HFFc6 (cell line): ENCODE measurements at places on chromosomes 6 and 20. TPM values are rescaled to one million over a fixed set of nuclear protein-coding genes. Genes with fewer than 3 reads are reported as not detected.

- no peak for DNase-seq
Measured at GRCh38 chr20:10667560-10668167, 6.1 kb downstream of the JAG1 start.

ZSCAN12 gene
- total RNA-seq, result 2.4 to 2.9 TPM (median 2.7 TPM) in 3 replicates

PLA2G7 gene
- not detected in 3 replicates for total RNA-seq

MEP1A gene
- total RNA-seq, result not detected in 2 replicates

DNA sequence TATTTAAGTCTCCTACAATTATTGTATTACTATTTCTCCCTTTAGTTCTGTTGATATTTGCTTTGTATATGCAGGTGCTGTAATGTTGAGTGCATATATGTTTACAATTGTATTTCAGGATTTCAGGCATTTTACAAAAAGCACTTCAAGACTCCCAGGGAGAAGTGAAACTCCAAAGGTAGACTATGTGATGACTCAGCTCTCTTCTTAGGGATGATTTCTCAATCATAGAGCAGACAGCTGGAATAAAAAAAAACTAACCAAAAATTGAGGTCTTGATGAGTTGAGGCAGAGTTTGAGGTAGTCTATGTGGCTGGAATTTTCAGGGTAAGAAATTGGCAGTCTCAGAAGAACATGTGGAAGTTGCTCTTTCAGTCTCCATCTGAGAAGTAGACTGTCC is 786.1 kb downstream of the TFAP2A start:
- no peak for DNase-seq

GRCh38 chr6:156258981-156259380 is 518.2 kb upstream of the ARID1B start:
- no peak for DNase-seq

DNA sequence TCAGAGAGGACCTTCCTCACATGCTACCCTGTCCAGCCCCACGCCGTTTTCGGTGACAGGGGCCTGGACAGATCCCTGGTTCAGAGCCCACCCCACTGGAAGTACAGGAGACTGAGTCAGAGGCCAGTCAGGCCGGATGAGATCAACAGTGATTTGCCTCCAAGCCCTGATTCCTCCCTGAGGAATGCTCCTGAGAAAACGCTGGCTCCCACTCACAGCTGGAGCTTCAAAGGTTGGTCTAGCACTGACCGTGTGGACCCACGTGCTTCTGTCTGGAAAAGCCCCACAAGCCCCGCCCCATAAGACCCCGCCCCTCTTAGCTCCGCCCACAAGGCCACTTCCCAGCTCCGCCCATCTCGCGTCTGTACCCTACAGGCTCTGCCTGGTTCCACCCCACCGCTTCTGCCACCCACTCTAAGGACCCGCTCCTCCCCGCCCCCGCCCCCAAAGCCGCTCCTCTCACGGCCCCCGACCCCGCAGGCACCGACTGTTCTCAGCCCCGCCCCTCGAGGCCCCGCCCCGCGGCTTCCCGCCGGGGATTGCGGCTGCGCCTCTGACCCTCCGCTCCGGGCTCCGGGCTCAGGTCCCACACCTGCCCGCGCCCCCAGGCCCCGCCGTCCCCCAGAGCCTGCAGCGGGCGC is 64.9 kb upstream of the BHLHE23 start:
- peak; percentile 80 for DNase-seq

TMC2 gene
- not detected in 3 replicates for total RNA-seq

DNA sequence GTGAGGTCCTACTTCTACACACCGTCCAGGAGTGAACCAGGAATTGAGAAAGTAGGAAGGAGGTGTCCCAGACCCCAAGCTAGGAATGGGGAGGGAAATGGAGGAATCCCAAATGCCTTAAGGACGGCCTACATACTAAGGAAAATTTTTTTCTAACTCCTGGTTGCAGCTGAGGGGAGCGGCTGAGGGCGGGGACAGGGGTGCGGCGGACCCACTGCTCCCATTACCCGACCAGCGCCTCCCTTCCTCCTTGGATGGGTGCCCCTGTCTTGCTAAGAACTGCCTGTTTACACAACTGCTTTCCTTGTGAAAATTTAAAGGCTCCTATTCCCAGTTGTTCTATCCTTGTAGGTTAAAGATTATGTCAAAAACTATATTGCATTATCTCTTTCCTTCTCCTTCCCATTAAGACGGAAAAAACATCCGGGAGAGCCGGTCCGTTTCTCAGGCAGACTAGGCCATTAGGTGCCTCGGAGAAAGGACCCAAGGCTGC is 699 bp upstream of the HSPA1B start:
- peak; percentile 83 for DNase-seq

NRSN1 gene
- not detected in 2 replicates for total RNA-seq

RBPJL gene
- not detected in 2 replicates for total RNA-seq

DNA sequence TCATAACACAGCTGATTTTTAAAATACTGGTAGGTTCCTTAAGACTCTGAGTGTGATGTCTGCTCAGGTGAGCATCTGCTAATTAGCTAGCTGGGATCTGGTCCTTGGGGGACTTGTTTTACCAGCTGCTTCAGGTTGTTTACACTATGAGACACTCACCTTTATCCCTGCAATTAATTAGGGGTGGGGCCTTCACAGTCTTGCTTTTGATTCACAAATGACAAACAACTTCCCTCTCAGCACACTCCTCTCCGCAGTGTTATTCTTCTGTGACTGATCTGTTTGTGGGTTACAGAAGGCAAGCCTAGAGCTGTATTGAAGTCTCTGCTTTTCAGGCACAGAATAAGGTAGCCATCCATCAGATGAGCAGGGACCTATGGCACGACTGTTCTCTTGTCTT is 62.0 kb upstream of the CD83 start:
- DNase-seq, result no peak

FAM83C gene
- not detected in 3 replicates for total RNA-seq
